Stimulated activated CD4-positive, alpha-beta T cell treated with anti-CD3 and anti-CD28 coated beads, Interleukin-4, amount 100 ng/mL, for 24 hours (primary cell): ENCODE measurements at places on chromosomes 13 and 19.
A peak's percentile ranks its signal among the peaks of the same experiment; 100 is the strongest.

DNA sequence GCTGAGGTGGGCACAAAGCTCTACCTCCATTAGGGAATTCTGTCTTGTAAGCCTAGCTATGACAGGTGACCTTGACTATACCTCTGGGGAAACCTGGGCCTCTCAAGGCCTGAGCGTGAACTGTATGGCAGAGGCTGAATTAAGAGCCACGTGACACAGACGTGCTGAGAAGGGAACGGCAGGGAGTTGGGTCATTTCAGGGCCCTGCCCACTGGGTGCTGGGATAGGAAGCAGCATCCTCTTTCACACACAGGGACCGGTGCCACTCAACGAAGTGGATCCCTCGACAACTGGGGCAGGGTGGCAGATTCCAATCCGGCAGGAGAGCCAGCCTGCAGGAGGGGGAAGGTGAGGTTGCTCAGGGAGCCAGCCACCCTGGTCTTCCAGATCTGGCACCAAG is 9.2 kb downstream of the ASF1B start:
- no peak for DNase-seq

- peak; percentile 52 for DNase-seq
Observed at GRCh38 chr19:14113762-14114414, 3.7 kb downstream of the PRKACA start.

- no peak for DNase-seq
Observed at GRCh38 chr13:22940736-22941135, 240.0 kb upstream of the SGCG start.

DNA sequence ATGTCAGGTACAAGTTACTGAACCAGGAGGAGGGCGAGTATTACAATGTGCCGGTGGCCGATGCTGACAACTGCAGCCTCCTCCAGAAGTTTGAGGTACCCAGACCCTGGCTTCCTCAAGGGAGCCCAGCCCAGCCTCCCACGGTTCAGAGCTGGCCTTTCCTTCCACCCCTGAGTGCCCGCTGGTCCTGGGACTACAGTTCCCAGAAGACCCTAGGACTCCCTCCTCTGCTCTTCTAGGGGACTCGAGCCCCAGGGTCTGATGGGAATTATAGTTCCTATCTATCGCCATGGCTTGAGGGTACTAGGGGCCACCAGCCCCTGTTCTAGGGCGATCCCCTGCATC is 11.0 kb downstream of the PRKCG start:
- DNase-seq = no peak

DNA sequence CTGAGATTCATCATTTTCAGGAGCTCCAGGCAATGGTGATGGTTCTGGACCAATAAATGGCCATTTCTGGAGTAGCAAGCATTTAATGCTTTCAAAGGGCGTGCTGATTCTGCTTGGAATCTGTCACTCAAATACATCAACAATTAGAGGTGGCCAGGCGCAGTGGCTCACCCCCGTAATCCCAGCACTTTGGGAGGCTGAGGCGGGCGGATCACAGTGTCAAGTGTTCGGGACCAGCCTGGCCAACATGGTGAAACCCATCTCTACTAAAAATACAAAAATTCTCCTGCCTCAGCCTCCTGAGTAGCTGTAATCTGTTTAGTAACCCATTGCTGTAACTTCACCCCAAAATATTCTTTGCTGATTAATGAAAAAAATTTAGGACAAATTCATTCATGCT is 1574.2 kb downstream of the EFNB2 start:
- no peak for DNase-seq

- DNase-seq = no peak
Observed at GRCh38 chr13:54018485-54018884, 989.9 kb downstream of the OLFM4 start.

DNA sequence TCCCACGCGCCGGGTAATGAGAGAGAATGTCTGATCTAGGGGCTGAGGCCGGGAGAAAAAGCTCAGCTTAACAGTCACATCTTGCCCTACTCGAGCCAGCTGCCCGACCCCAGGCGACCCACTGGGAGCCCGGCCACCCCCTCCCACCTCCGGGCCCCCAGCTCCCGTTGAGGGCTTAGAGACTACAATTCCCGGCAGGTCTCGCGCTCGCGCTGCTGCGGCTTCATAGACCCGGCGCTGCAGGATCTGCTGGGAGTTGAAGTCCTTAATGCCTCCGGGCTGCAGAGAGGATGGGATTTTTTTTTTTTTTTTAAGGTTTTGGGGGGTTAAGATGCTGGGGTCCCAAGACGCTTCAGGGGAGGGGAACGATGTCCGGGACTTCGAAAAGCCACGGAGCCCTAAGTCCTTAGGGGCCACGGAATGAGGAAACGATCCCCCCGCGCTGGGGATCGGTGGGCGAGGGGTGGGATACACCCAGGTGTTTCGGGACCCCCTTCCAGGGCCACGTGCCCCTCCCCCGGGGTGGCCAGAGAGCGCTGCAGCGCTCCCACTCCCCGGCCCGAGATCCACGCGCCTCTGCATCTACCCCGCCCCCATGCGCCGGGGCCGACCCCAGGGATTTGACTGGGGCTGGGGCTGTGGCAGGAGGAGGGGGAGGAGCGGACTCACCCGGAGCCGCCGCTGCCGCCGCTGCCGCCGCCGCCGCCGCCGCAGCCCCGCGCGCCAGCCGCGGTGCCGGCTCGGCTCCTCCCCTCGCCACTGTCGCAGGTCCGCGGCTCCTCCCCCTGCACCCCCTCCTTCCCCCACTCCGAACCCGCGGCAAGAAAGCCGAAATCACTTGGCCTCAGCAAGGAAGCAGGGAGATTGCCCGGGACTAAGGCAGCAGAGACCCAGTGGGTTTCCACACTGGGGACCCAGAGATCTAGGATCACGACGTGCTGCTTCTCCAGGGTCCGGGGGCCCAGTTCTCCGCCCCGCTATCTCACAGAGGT is at the start of gene SYT3:
Gene SYT3, minus strand, starts transcription at position 761 of the 992 bp plus-strand sequence. CDS start 2,470 bp downstream, outside the sequence.
- peak; percentile 43 for DNase-seq

- DNase-seq = no peak
Observed at GRCh38 chr13:27679396-27679795, 57.7 kb downstream of the POLR1D start.

- DNase-seq = peak; percentile 47
Observed at GRCh38 chr13:74062933-74063332, 71.3 kb downstream of the KLF12 start.

- DNase-seq = peak; percentile 50
Observed at GRCh38 chr19:45670670-45671453, 2.8 kb downstream of the GIPR start.

- no peak for DNase-seq
Observed at GRCh38 chr13:82751206-82751605, 1131.1 kb downstream of the SLITRK1 start.

DNA sequence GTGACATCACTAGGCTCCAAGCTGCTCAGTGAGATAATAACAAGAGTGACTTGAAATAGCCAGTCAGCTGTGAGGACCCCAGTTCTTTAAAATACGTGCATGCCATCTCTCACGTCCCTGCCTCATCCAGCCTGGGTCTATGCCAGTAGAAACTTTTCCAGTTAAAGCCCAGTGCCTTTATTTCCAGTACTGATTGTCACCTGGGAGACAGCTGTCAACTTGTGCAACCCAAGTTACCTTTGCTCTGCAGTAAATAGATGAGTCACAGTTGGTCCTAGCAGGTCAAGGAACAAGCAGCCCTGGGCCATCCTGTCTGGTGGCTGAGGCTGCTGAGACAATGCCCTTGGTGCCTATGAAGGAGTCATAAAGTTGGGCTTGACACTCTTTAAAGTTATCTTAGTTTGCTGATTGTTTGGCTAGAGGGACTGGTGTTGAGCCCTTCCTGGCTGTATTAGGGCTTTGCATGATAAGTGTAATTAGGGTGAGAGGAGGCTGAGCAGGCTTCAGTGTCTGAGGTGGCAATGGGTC is 228.7 kb downstream of the LACC1 start:
- no peak for DNase-seq

- peak; percentile 39 for DNase-seq
Observed at GRCh38 chr19:16778796-16779411, 50.3 kb upstream of the SIN3B start.

DNA sequence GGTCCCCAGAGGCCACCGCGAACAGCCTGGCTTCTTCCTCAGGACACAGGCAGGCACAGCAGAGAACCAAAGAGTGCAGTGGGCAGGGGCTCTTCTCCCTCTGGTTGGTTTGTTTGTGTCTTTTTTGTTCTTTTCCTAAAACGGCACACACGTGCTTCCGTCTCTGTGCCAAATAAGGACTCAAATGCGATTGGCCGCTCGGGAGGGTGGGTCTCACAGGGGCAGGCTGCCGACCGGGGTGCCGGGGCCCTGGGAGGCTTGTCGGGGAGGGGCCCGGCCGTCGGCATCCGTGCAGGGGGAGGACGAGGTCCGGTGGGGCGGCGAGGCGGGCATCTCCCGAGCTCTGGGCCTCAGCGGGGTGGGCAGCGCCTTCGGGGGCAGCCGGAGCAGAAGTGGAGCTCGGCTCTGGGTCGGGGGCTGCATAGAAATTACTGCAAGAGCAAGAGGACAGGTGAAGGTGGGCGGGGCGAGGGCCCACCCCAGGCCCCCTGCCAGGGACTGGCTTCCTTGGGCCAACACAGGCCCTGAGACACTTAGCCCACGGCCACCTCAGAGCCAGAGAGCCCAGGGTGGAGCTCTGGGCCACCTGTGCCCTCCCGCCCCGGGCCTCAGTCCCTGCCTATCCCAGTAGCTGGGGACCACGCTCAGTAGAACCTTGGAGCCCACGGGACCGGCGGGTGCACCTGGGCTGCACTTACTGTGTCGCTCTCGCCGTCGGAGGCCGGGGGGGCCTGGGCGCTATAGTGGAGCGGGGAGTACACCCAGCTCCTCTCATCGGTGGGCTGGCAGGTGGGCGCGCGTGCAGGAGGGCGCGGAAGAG is 6.4 kb upstream of the CACTIN start:
- no peak for DNase-seq

DNA sequence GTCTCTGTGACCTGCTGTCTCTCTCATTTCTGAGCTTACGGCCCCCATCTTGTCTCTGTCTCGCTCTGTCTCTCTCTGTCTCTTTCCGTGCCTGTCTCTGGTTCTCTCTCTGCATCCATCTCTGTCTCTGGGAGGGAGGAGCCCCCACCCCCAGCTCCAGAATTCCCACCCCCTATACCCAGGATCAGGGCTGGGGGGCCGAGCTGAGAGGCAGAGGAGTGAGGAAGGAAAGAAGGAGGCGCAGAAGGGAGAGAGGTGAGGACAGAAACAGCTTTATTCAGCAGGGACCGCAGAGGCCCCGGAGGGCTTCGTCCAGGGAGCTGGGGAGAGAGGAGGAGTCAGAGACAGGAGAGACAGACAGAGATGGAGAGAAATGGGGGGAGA is 14.0 kb downstream of the JOSD2 start:
- no peak for DNase-seq

GRCh38 chr13:83867708-83868107 is 14.6 kb downstream of the SLITRK1 start:
- DNase-seq = no peak

GRCh38 chr13:51501592-51502152 is 48.8 kb upstream of the INTS6 start:
- DNase-seq = no peak

- peak; percentile 98 for DNase-seq
Observed at GRCh38 chr19:16111160-16111908, at the start of gene RAB8A. RAB8A (plus strand) TSS chr19:16111889; CDS start chr19:16111902, 13 bp downstream.

- DNase-seq = peak; percentile 81
Observed at GRCh38 chr19:47813304-47813994, 8.3 kb upstream of the CRX start.

- peak; percentile 56 for DNase-seq
Observed at GRCh38 chr13:102870677-102871415, 25.0 kb downstream of the ERCC5 start.

DNA sequence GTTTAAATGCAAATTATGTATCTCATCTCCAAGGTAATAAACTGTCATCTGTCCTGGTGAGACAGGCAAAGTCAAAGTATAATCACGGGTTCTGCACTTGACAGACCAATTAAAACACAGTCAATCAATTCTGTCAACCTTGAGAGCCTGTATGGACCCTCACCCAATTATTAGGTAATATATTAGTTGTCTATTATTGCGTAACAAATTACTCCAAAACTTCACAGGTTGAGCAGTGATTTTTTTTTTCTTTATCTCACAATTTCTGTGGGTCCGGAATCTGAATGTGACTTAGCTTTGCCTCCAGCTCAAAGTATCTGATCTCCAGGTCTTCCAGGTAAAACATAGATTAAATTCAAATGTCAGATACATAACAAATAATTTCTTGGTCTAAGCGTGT is 707.4 kb upstream of the ARGLU1 start:
- DNase-seq = no peak

GRCh38 chr19:58330458-58330857 is 3.7 kb downstream of the ZSCAN22 start:
- DNase-seq = no peak

DNA sequence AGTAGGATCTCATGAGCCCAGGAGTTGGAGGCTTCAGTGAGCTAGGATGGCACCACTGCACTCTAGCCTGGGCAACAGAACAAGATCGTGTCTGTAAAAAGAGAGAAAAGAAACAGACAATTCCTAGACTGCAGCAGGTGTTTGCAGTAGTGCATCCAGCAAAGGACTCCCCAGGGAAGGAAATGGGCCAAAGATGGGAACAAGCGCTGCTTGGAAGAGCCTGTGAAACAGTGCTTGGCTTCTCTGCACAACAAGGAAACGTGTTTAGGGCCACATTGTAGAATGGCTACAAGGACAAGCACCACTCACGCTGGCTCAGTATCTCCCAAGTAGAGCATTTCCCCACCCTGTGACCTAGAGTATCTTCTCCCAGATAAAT is 35.5 kb upstream of the LDLR start:
- no peak for DNase-seq

DNA sequence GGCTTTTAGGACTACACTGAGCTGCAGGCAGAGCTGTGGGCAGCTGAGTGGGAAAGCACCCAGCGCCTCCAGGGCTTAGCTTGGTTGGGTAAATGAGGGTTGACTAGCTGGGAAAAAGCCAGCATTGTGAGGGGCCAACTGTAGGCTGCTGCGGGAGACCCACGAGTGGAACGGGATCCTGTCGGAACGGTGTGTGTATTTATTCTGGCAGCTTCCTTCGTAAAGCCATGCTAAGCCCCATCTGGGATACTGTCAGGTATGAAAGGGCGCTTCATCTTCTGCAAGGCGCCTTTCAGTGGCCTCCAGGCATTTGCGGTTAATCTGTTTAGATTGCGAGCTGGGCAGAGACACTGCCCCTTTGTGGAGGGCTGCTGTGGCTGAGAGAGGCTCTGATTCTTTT is 39.5 kb upstream of the CNMD start:
- DNase-seq = no peak

- DNase-seq = no peak
Observed at GRCh38 chr19:41016488-41017071, 25.5 kb downstream of the CYP2B6 start.

- DNase-seq = no peak
Observed at GRCh38 chr13:110455444-110455843, 106.1 kb downstream of the RAB20 start.

- DNase-seq = no peak
Observed at GRCh38 chr13:47457626-47458025, 543.4 kb downstream of the SUCLA2 start.

GRCh38 chr13:97702614-97703013 is 250.9 kb upstream of the IPO5 start:
- DNase-seq = no peak

GRCh38 chr13:90187478-90188350 is 1159.8 kb upstream of the MIR17HG start:
- DNase-seq = no peak

DNA sequence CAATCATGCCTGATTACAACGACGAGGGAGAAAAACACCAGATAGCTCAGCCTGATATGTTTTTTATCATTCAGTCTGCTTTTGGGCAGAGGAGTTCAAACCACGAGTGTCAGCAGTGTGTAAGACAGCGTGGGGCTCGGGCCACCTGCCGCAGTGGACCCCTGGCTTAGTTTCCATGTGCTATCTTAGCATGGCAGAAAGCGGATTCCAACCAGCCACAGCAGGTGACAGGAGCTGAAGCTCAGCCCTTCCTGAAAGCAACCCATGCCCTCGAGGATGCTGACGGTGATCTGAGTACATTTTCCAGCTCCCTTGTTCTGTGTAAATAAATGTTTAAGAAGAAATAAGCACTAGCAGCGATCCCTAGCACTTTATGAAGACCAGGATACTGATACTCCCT is 32.2 kb upstream of the MBNL2 start:
- no peak for DNase-seq
